ENCODE measurements at places on chromosomes 2 and 18. TPM values are rescaled to one million over a fixed set of nuclear protein-coding genes. Genes with fewer than 3 reads are reported as not detected.
A peak's percentile ranks its signal among the peaks of the same experiment; 100 is the strongest.

GRCh38 chr2:105299290-105299689 lies 30.2 kb downstream of the TGFBRAP1 start:
- DNase-seq: no peak

- DNase-seq: no peak
Observed at GRCh38 chr2:164203131-164203530, 418.2 kb downstream of the GRB14 start.

- DNase-seq: no peak
Observed at GRCh38 chr2:40363231-40363630, 88.7 kb downstream of the SLC8A1 start.

- peak; percentile 62 for DNase-seq
Observed at GRCh38 chr2:231181860-231182512, 16.4 kb upstream of the ARMC9 start.

DNA sequence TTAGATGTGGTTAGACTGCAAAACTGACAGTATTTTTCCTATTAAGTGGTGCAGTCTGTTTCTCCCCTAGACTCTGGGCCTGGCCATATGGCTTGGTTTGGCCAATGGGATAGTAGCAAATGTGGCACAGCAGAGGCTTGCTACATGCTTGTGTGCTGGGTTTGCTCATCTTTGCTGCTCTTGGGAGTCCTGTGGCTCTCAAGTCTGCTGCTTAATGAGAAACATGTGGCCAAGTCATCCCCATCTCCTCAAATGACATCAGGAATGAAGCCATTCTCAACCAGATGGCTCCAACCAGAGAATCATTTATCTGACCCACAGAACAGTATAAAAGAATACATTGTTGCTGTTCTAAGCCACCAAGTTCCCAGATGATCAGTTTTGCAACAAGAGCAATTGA lies 57.1 kb upstream of the PAX3 start:
- DNase-seq: no peak

DNA sequence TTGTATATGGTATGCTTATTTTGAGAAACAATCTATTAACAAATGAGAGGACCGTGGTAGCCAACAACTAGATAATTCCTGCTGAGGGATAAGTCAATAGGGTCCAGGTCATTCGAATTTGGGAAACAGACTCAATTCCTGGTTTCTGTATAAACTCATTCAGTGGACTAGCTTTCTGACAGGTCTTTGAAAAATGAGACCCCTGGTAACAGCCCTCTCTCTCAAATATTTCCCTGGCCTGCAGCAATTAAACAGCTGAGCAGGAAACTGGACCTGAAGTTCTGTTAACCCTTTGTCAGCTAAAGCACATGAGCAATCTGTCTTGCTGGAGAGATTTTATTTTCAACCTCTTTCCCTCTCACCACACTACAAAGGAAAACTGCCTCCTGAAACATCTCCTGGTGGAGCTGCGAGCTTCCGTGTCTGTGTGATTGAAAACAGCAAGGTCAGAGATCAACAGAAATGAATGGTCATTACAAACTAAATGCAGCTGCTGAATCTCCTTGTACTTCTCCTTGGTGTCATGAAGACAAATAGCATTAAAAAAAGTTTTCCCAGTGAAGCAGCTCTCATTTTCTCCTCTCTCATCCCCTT lies 70.3 kb upstream of the CCDC85A start:
- DNase-seq: no peak

DNA sequence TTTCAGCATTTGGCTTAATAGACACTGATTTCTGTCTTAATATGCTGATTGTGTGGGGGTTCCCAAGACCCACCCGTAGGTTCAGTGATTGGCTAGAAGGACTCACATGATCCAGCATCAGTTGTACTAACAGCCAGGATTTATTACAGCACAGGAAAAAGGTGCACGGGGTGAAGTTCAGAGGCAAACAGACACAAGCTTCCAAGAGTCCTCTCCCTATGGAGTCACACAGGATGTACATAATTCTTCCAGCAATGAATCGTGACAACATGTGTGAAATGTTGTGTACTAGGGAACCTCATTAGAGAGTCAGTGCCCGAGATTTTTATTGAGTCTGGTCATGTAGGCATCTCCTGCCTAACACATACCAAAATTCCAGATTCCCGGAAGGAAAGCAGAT lies 52.8 kb downstream of the GALNT1 start:
- DNase-seq: no peak

- DNase-seq: no peak
Observed at GRCh38 chr2:188474316-188474715, 182.6 kb downstream of the GULP1 start.

GRCh38 chr18:5628512-5629255 lies 84.9 kb upstream of the EPB41L3 start:
- peak; percentile 46 for DNase-seq

The LHCGR gene
- total RNA-seq: not detected

The SLC4A5 gene
- 7.2 TPM for total RNA-seq

The LONRF2 gene
- 3.6 TPM for total RNA-seq

The SERPINB10 gene
- total RNA-seq: not detected

The FEV gene
- total RNA-seq: not detected
